CD4-positive, alpha-beta T cell treated with Interleukin-15 for 4 hours (primary cell): ENCODE measurements at places on chromosomes 6 and 20.

GRCh38 chr6:4545893-4546292 is 230.3 kb upstream of the CDYL start:
- DNase-seq: no peak

- no peak for DNase-seq
These were observed 164.3 kb upstream of the OGFRL1 start for GRCh38 chr6:71124340-71124739.

GRCh38 chr6:150492507-150492906 is 107.2 kb upstream of the PLEKHG1 start:
- no peak for DNase-seq

GRCh38 chr6:31419842-31420241 is 16.4 kb downstream of the MICA start:
- DNase-seq: no peak

DNA sequence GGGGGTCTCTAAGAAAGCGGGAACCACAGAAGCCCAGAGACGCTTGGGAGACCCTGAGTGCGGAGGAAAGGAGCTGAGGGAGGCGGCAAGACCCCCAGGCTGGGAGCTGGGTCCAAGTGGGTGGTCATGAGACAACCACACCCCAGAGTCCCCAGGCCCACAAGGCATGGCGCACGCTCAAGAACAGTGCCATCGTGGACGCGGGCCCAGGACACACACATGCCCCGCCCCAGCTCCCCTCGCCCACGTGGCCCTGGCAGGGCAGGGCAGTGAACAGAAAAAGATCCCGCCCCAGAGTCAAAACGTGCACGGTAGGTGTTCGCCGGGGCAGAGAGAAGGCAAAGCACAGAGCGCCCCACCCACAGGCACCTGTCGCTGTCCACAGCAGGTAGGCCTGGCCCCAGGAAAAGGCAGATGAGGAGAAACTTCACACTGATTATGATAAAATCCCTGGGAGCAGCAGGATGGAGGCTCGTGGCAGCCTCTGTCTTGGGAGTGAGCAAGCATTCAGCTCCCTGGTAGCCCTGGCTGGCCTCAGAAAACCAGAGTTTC is 50.0 kb downstream of the BPIFB1 start:
- no peak for DNase-seq

DNA sequence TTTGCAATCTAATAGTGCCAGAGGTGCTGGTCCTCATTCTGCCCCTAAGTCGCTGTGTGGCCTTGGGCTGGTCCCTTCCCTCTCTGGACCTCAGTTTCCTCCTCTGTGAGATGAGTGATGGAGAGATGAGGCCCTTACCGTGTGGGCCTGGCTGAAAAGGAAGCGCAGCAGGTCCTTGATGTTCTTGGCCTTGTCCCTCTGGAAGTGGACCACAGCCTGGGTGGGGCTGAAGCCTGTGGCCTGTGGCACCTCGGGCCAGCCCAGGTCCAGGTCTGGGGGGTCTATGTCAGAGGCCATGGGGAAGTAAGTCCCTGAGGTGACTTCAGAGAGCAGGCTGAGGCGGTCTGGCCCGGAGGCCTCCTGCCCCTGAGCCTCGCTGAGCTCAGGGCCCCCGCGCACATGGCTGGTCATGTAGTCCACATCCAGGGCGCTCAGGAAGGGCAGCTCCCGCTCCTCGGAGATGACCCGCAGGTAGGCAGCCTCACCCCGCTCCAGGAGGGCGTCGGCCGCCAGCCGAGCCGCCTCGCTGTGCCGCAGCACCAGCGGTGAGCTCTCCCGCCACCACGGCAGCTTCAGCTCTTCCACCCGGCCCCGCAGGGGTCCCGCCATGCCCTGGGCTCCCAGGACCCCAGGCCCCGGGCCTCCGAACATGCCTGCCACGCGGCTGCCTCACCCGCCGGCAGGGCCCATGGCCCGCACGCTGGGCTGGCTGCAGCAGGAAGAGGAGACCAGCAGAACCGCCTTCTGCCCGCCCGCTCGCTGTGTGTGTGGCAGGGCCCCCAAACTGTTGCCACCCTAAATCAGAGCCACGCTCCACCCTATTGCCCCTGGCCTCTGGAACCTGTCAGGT is at the start of gene FAM83C:
Gene FAM83C, minus strand, starts transcription at position 772 of the 850 bp plus-strand sequence. Its CDS starts 121 bp downstream, at position 651.
- DNase-seq: no peak
